Activated naive CD4-positive, alpha-beta T cell treated with anti-CD3 and anti-CD28 coated beads for 36 hours (primary cell): ENCODE measurements at places on chromosomes 7 and 10.

GRCh38 chr7:132049462-132050304 is 493.3 kb upstream of the PODXL start:
- DNase-seq, result peak; percentile 57

GRCh38 chr7:41732436-41732785 is 29.5 kb upstream of the INHBA start:
- no peak for DNase-seq

- no peak for DNase-seq
Measured at GRCh38 chr7:35365523-35365922, 111.6 kb upstream of the TBX20 start.

GRCh38 chr10:77377034-77377433 is 260.6 kb downstream of the KCNMA1 start:
- no peak for DNase-seq

DNA sequence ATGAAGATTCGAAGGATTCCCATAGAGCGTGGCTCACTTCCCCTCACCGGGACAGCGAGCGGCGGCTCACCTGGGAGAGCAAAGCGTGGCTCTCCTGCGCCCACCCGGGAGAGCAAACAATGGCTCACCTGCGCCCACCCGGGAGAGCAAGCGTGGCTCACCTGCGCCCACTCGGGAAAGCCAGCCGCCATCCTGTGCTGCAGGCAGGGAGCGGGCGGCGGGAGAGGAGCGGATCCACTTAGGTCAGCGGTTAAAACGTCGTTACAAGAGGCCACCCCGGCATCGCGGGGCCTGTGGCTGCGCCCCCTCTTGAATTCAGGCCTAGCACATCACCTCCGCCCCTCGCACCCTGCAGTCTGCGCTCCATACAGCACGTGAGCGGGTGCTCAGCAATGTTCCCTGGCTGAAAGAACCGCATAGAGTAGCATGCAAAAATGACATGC is 461 bp upstream of the FIGNL1 start:
- peak; percentile 34 for DNase-seq

- DNase-seq, result no peak
Measured at GRCh38 chr10:71302874-71303568, 16.0 kb upstream of the SLC29A3 start.

DNA sequence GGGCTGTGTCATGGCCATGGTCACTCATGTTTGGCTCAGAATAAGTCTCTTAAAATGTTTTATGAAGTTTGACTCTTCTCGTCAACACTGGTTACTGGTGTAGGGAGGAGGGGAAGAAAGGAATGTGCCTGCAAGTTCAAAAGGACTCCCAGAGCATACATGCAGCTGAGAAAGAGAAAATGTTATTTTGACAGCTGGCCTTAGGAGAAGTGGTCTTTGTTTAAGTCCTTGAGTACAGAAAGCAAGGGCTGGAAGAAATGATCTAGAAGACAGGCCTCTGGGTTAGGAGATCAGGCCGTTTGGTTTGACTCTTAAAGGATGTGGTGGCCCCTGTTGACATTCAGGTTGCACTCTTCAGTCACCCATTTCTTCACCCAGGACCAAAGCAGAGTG is 245.5 kb downstream of the REEP3 start:
- DNase-seq, result no peak

DNA sequence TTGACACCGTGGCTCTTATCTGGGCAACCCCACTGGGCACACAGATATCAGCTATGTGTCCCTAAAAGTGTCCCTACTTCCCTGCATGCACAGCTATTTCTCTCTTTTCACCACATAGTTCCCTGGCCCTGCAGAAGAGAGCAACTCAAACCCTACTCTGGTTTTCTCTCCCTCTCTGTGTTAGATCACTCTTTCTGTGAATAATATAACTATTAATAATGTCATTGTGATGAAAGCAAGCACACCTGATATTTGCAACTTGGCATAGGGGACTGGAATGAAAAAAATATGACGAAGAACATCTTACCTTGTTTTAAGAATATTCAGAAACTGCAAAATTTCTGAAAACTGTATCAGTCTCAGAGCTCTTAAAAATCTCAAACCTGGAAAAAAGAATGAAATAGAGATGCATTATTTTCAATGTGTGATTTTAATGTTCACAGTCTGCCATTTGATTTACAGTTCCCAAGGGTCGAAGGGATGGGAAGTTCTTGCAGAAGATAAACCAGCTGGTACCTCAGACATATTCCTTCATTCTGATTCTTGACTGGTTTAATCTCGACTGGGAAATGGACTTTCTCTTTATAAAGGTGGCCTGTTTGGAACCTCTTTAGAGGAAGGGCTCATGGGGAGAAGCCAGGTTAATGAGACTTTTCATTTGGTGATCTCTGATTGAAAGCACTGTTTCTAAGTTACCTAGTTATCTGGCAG is 516.8 kb downstream of the KCNMA1 start:
- no peak for DNase-seq

DNA sequence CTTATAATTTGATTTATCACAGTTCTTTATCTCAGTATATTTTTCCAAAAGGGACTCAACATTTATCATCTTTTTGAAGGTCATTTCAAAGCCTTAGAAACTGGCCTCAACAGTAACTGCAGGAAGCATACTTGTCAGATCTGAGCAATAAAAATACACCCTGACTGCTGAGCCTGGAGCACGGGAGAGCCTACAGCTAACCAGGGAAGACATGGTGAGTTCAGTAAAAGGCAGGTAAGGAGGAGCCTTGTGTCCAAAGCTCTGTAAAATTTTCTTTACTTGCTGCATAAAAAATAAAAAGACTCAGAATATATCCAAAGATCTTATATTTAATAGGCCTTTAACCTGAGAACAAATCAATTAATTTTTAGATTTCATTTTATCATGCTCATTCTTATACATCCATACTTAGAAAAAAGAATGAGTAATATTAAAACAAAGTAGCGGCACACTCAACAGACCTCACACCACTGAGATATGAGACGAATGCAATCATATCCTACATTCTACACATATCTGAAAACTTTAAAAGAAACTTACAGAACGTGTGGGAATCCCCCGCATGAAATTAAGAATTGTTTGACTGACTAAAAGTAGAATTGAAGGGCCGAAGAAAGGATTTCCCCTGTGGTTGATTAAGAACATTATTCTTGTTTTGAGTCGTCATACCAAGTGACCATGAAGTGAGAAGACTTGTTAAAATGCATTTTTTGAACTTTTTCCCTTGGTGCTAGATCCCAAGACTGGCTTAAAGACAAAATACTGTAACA is 296.4 kb upstream of the MKLN1 start:
- peak; percentile 58 for DNase-seq

- peak; percentile 10 for DNase-seq
Measured at GRCh38 chr10:4066581-4067390, 281.8 kb upstream of the KLF6 start.

DNA sequence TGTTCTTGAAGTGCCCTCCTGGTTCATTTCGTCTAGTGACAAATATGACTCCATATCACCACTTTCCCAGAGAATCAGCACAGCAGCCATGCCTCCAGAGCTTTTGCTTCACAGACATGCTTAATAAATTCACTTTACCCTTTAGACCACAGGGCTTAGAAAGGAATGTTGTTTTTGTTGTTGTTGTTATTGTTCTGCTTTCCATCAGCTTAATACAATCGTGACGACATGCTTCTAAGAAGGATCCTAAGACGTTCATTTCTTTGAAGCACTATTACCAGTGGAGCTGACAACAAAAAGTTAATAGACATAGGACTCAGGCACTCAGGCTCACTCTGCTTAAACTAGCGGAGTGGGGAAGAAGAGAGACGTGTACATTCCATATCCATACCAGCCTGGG is 418.6 kb downstream of the KCNMA1 start:
- DNase-seq, result no peak

- no peak for DNase-seq
Measured at GRCh38 chr7:140085447-140085846, 22.7 kb upstream of the PARP12 start.

DNA sequence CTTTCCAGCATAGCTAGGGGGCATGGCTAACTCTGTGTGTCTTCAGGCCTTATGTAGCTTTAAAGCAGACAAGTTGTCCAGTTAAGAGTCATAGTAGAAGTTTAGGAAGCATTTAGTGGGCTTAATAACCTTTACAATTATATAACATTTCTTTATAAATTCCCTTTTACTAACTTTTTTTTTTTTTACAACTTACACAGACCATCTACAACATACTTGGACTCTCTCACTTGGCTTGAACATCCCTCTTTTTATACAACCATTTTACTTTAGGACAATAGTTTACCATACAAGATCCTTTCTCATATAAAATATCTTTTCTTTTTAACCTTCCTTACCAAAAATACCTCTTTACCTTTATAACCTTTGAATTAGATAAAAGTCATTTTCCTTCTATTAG is 26.3 kb downstream of the SP4 start:
- no peak for DNase-seq

DNA sequence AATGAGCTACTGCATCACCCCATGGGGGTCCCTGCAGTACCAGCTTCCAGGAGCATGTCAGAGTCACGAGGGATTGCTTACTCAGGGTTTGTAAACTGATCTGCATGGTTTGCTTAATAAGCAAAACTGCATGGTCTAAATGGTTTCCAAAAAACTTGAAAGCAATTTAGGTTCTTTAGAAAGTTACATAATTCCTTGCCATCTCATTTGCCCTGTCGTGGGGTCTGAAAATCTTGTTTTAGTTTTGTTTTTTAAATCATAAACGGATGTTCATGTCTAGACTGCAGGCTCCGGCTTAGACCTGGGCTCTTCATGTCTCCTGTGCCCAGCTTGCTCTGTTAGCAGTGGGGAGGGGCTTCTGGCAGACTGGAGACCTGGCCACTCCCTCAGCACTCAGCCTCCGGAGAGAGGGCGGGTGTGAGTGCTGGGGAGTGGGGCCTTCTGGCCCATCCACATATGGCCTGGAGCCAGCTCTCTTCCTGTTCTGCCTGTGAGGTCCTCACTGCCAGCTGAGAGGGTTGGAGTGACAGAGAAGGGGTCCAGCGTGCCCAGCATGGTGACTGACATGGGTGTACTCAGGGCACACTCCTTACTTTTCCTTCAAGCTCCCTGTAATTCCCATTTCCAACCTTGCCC is 17.5 kb downstream of the PRF1 start:
- DNase-seq, result no peak

DNA sequence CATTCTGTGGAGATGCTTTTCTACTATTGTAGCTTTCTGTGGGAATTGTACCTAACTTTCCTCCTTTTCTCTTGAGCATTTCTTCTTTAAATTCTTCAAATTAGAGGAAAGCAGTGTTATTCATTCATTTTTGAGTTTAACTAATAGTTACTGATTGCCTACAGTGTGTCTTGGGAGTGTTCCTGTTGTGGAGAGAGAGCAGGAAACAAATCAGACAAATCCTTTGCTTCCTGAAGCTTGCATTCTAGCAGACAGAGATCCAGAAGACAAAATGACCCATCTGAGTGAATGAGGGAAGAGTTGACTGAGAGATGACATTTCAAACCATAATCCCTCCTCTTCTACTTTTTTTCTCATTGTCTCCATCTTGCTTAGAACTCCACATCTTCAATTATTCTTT is 170.4 kb downstream of the SUGCT start:
- no peak for DNase-seq

DNA sequence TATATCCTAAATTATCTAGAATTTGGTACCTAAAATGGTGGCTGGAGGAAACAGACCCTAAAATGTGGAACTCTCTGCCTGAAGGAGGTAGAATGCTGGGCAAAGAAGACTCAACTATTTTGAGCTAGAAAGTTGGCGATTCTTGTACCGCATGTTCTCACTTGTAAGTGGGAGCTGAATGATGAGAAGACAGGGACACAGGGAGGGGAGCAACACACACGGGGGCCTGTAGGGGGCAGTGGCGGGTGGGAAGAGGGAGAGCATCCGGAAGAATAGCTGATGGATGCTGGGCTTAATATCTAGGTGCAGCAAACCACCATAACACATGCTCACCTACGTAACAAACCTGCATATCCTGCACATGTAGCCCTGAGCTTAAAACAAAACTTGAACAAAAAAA is 250.6 kb downstream of the CALN1 start:
- no peak for DNase-seq

DNA sequence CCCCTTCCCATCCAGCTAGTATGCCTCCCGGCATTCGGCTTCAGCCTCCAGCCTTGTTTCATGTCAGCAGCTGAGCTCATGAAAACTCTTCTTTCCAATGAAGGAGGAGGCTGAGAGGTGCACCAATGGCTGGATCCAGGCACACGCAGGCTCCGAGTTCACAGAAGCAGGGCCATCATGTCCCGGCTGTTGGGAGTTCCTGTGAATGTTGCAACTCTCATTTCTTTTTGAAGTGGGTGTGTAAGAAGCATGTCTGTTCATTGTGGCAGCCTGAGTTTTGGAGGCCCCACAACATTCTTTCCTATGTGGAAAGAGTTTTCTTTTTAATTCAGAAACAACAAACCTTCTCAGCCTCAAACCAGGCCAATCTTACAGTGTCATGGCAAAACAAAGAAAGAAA is 89.7 kb downstream of the PTPRE start:
- no peak for DNase-seq

DNA sequence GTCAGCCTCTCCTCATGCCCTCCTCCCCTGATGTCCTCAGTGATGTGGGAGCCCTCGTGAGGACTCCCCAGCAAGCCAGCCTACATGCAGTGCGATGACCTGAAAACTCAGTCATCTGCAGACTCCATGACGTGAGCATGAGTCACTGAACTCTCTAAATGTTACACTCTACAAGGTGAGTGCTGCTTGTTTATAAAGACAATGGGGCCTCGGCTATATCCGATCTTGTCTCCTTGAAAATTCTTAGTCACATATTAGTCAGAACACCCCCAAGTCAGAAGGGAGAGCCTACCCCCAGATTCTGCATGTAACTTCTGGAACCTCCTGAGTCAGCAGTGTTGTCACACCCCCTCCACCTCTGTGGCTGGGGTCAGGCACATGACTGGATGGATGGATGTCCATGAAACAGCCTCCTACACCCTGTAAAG is 673.8 kb downstream of the INHBA start:
- peak; percentile 6 for DNase-seq

DNA sequence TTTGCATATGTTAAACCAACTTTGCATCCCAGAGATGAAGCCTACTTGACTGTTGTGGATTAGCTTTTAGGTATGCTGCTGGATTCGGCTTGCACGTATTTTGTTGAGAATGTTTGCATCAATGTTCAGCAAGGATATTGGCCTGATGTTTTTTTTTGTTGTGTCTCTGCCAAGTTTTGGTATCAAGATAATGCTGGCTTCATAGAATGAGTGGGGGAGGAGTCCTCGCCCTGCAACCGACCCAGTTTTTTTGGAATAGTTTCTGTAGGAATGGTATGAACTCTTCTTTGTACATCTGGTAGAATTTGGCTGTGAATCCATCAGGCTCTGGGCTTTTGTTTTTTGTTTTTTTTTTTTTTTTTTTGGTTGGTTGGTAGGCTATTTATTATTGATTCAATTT is 147.9 kb downstream of the AHR start:
- DNase-seq, result no peak
